ENCODE measurements at places on chromosomes 5 and 9. TPM values are rescaled to one million over a fixed set of nuclear protein-coding genes. Genes with fewer than 3 reads are reported as not detected.

- peaks cover 2% of the 10 kb centered on the region for H3K4me1 ChIP-seq
- DNase-seq, result no peak
- no peaks in the 10 kb centered on the region for H3K36me3 ChIP-seq
- no peaks in the 10 kb centered on the region for H3K27me3 ChIP-seq
These were observed 32.7 kb downstream of the PRUNE2 start for GRCh38 chr9:76873056-76873792.

DNA sequence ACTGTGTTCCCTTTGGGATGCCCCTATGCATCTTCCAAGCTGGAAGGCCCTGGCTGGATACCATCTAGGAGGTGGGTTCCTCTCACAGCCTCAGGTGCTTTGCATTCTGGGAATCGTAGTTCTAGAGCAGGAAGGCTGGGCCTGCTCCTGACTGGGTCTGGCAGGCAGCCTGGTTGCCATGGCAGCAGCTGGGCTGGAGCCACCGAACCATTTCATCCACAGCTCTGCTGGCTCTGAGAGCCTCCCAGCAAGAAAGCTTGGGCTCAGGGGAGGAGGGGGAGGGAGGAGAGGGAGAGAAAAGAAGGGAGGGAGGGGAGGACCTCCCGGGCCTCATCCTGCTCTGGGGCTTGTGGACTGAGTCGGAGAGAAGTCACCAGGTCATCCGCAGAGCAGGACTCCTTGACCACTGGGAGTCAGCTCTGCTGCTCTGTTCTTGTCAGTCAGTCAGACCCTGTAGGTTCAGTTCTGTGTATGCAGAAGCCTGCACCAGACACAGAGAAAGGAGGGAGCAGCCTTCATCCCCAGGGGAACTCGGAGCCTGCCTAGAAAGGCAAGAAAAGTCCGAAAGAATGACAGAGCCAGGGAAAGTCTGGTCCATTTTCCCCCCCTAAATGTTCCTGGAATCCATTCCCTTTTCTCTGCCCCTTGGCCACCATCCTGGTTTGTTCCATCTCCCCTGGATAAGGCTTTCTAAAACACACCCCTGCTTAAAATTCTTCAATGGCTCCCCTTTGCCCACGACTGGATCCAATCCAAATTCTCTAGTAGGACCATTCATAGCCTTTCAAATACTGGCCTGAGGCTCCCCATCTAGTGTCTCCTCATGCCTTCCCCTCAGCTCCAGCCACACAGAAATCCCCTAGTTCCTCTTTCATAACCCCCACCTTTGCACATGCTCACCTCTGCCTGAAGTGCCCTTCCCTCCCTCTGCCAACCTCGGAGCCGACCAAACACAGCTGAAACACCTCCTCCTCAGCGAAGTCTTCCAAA is 65.4 kb upstream of the ARAP3 start:
- peak; percentile 80 for DNase-seq
- H3K27ac ChIP-seq, result no peak overlapping the region
- no peaks in the 10 kb centered on the region for H3K4me1 ChIP-seq

DNA sequence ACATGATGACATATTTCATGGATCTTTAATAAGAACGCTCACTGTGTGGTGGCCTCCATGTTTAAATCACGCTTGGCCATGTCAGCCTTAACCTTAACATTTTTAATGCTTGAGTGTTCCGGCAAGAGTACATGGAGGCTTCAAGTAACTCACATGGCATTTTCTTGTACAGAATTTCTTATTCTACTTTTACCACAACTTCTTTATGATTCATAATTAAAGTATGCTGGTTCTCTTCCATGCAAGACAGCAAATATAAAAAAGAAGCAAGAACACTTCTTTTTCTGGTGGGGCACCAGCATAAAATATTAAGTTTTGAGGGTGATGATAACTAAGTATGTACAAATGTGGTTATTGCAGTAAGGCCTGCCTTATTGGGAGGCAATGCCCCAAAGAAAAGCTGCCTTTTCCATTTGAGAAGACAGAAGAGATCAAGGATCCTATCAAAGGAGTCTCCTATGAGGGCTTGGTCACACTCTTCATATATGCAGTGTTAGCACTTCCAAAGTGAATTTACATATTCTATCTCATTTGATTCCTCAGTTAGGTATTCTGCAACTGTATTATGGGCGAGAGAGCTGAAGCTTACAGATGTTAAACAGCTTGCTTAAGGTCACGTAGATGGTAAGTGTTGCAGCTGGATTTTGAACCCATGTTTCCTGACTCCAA is 382.7 kb upstream of the MEF2C start:
- H3K27me3 ChIP-seq, result no peaks in the 10 kb centered on the region
- H3K4me1 ChIP-seq, result no peaks in the 10 kb centered on the region
- H3K36me3 ChIP-seq, result no peaks in the 10 kb centered on the region
- H3K27ac ChIP-seq, result no peak overlapping the region
- no peak overlapping the region for H3K4me3 ChIP-seq

GRCh38 chr9:21119093-21119770 is 22.4 kb downstream of the IFNW1 start:
- H3K4me3 ChIP-seq, result no peak overlapping the region
- H3K27me3 ChIP-seq, result no peaks in the 10 kb centered on the region
- no peak overlapping the region for H3K27ac ChIP-seq
- no peaks in the 10 kb centered on the region for H3K4me1 ChIP-seq
- H3K36me3 ChIP-seq, result no peaks in the 10 kb centered on the region

- no peak for DNase-seq
- H3K27ac ChIP-seq, result no peak overlapping the region
- no peak overlapping the region for H3K4me3 ChIP-seq
- H3K27me3 ChIP-seq, result no peaks in the 10 kb centered on the region
- no peaks in the 10 kb centered on the region for H3K36me3 ChIP-seq
These were observed 59.5 kb upstream of the RNF130 start for GRCh38 chr5:180130876-180131740.

SMIM3 gene
- total RNA-seq, result 13.2 TPM

TLX3 gene
- not detected for total RNA-seq
